H1 (cell line): ENCODE measurements at places on chromosomes 4 and X.

- H3K27me3 ChIP-seq = no peaks in the 10 kb centered on the region
- no peak overlapping the region for H3K4me3 ChIP-seq
- no peak overlapping the region for H3K27ac ChIP-seq
- no peak for DNase-seq
- no peaks in the 10 kb centered on the region for H3K4me1 ChIP-seq
- H3K36me3 ChIP-seq = no peaks in the 10 kb centered on the region
Observed at GRCh38 chr4:53734584-53735353, 143.5 kb upstream of the LNX1 start.

DNA sequence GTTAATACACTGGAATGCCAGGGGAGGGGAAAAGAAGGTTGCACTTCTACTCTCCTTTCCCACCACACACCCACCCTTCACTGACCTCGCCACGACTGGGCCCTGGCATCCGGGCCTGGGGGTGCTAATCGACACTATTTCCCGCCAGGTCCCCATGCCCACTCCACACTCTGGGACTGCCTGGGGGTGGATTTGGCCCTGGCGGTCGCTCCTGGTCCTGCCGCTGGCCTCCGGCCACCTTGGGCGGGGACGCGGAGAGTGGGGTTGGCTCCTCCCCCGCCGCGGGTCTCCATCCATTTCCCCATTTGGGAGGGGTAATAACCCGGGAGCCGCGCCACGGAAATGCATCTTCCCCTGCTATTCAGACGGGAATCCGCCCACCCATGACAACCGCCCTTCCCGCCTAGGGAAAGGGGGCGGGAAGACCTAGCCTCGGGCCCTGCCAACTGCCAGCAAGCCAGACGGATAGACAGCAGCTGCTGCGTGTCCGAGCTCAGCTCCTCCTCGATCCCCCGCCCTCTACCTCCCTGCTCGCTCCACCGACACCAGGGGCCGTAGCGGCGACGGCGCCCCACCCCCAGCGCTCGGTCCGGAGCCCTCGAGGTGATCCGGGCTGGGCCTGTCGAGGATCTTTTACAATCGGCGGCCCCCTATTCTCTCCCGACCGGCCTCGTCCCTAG is 78.1 kb downstream of the RLIM start:
- DNase-seq = peak; percentile 71
- H3K4me1 ChIP-seq = no peaks in the 10 kb centered on the region; the same call in 1 of the 2 replicates

- no peaks in the 10 kb centered on the region for H3K36me3 ChIP-seq
- no peak overlapping the region for H3K4me3 ChIP-seq
- H3K27ac ChIP-seq = no peak overlapping the region
- H3K27me3 ChIP-seq = no peaks in the 10 kb centered on the region
- no peaks in the 10 kb centered on the region for H3K4me1 ChIP-seq
Observed at GRCh38 chr4:17335371-17335770, 176.5 kb downstream of the QDPR start.

- DNase-seq = no peak
- no peaks in the 10 kb centered on the region for H3K4me1 ChIP-seq
- H3K4me3 ChIP-seq = no peak overlapping the region
- H3K27ac ChIP-seq = no peak overlapping the region
Observed at GRCh38 chr4:726235-726787, 20.7 kb downstream of the PCGF3 start.

GRCh38 chr4:42519803-42520417 is 122.6 kb downstream of the SHISA3 start:
- no peak overlapping the region for H3K4me3 ChIP-seq
- H3K27ac ChIP-seq = no peak overlapping the region
- peaks cover 4% of the 10 kb centered on the region; the same call in 1 of the 2 replicates for H3K27me3 ChIP-seq
- DNase-seq = peak; percentile 65
- H3K4me1 ChIP-seq = no peaks in the 10 kb centered on the region

GRCh38 chrX:16451334-16451733 is 198.6 kb upstream of the S100G start:
- H3K27ac ChIP-seq = no peak overlapping the region
- no peak for DNase-seq

GRCh38 chr4:67687636-67688035 is 13.3 kb downstream of the UBA6 start:
- no peak overlapping the region for H3K4me3 ChIP-seq
- no peaks in the 10 kb centered on the region for H3K27me3 ChIP-seq
- no peak overlapping the region for H3K27ac ChIP-seq
- H3K36me3 ChIP-seq = 0 out of 2 replicates have a peak, but pooled peaks cover 2% of the 10 kb centered on the region

- H3K36me3 ChIP-seq = no peaks in the 10 kb centered on the region
- H3K4me1 ChIP-seq = no peaks in the 10 kb centered on the region; the same call in 1 of the 2 replicates
- DNase-seq = no peak
- H3K27me3 ChIP-seq = no peaks in the 10 kb centered on the region
Observed at GRCh38 chrX:31228415-31228832, 156.6 kb upstream of the FTHL17 start.

- H3K4me3 ChIP-seq = no peak overlapping the region
- H3K27me3 ChIP-seq = no peaks in the 10 kb centered on the region
- H3K27ac ChIP-seq = no peak overlapping the region
- no peak for DNase-seq
- no peaks in the 10 kb centered on the region for H3K36me3 ChIP-seq
Observed at GRCh38 chr4:91916219-91916618, 387.5 kb upstream of the GRID2 start.

- H3K36me3 ChIP-seq = no peaks in the 10 kb centered on the region
- no peak overlapping the region for H3K27ac ChIP-seq
- H3K27me3 ChIP-seq = no peaks in the 10 kb centered on the region
- H3K4me3 ChIP-seq = no peak overlapping the region
- no peak for DNase-seq
Observed at GRCh38 chr4:10856271-10856782, 171.8 kb upstream of the CLNK start.

DNA sequence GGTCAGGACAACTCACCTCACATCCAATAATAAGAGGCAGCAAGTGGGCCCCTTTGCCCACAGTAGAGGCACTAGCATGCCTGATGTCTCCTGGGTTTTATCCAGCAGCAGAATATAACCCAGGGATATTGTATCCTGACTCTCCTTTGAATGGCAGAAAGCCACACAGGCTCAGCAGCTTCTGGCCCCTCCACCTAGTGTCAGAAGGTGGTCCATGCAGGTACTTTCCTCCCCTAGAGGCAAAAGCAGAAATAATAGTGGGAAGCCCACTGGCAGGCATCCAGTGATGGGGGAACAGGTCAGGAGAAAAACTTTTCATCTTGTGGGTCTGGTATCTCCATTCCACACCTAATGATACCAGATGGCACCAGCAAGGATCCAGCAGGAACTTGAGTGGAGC is 75.5 kb upstream of the IRS4 start:
- no peaks in the 10 kb centered on the region for H3K27me3 ChIP-seq
- H3K27ac ChIP-seq = no peak overlapping the region
- H3K36me3 ChIP-seq = no peaks in the 10 kb centered on the region
- no peak overlapping the region for H3K4me3 ChIP-seq

DNA sequence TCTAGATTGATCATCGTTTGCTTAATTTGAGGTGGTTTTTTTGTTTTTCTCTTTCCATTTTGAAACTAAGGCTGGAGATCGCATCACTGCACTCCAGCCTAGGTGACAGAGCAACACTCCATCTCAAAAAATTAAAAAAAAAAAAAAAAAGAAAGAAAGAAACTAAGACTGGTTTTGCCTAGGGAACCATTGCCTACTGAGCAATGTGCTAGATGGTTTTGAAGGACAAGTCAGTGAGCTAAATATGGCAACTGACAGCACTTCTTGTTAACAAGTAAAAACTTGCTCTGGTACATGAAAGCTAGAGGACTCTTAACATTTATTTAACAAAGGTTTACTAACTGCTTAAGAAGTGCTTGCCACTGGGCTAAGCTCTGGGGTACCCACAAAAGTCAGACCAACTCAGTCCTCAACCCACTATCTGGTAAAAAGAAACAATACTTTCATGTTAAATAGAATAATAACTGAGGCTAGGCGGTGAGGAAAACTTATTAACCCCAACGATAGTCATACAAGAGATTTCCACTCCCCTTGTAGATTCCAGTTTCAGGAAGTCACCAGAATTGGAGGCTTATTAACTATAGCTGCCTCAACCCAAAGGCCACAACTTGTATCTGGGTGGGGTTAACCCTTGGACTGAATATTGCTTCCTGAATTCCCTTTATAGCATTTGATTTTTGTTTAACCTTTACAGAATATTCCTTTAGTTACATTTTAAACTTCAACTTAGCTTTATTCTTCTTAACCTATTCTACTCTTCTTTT is 111.6 kb downstream of the FRYL start:
- H3K27ac ChIP-seq = no peak overlapping the region
- no peak for DNase-seq
- H3K4me3 ChIP-seq = no peak overlapping the region
- H3K36me3 ChIP-seq = no peaks in the 10 kb centered on the region

DNA sequence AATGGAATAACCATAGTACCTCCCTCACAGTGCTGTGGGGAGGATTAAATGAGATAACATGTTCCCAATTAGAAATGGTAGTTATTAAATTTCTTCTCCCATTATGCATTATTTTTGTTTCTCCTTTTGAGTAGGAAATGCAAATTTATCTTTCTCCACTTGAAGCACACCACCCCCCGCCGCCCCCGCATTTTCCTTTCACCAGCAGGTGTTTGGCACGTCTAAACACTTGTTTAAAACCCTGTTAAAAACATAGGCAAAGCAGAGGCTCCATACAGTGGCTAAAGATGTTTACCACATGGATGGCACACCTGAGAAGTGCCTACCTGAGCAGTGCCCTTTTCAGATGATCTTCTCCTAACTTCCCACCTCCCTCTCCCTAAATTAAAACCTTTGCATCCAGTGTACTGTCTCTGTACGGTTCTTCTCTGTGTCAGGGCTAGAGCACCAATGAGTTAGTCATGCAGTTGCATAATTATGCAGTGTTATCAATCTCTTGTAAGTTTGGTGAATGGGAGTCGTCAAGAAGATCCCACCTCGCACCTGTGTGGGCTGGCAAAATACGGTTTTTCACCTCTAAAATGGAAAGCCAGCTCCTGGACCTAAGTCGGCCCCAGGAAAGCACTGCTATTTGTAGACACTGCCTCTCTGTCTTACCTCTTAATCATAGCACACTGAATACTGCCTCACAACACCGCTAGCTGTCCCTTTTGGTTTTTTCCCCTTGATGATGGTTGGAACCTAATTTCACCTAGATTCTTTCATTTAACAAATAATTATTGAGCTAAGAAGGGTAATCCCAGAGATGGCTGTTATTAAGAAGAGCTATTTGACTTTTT is 122.0 kb downstream of the CT47B1 start:
- H3K27me3 ChIP-seq = no peaks in the 10 kb centered on the region
- H3K4me3 ChIP-seq = no peak overlapping the region
- H3K27ac ChIP-seq = no peak overlapping the region
- no peaks in the 10 kb centered on the region for H3K4me1 ChIP-seq
- H3K36me3 ChIP-seq = no peaks in the 10 kb centered on the region
- no peak for DNase-seq

GRCh38 chr4:38210396-38211114 is 250.4 kb downstream of the PTTG2 start:
- no peak overlapping the region for H3K4me3 ChIP-seq
- H3K4me1 ChIP-seq = peaks cover 5% of the 10 kb centered on the region
- H3K27me3 ChIP-seq = no peaks in the 10 kb centered on the region
- no peaks in the 10 kb centered on the region for H3K36me3 ChIP-seq
- H3K27ac ChIP-seq = no peak overlapping the region

- no peaks in the 10 kb centered on the region for H3K27me3 ChIP-seq
- no peak overlapping the region for H3K4me3 ChIP-seq
- no peak overlapping the region for H3K27ac ChIP-seq
Observed at GRCh38 chr4:18435781-18436180, 414.2 kb upstream of the LCORL start.

GRCh38 chr4:38615847-38616246 is 48.2 kb upstream of the KLF3 start:
- peaks cover under 1% of the 10 kb centered on the region; the same call in 1 of the 2 replicates for H3K4me1 ChIP-seq
- H3K27me3 ChIP-seq = no peaks in the 10 kb centered on the region
- no peaks in the 10 kb centered on the region for H3K36me3 ChIP-seq
- H3K4me3 ChIP-seq = no peak overlapping the region

DNA sequence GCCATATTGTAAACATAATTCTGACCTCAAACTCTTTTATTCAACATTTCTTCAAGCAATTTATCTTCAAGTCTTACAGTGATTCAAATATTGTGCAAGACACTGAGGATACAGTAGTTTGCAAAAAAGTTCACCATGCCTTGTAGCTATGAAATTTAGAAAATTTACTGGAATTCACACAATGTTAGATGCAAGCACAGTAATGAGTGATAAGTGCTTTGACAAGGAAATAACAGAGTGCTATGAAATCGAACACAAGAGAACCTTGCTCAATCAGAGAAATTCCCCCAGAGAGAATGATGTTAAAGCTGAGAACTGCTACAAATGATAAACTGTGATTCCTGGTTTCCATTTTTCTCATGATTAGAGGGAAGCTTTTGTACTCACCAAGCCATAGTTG is 952.9 kb downstream of the FAT4 start:
- DNase-seq = no peak
- H3K36me3 ChIP-seq = no peaks in the 10 kb centered on the region
- H3K4me1 ChIP-seq = no peaks in the 10 kb centered on the region
- H3K27ac ChIP-seq = no peak overlapping the region
- no peaks in the 10 kb centered on the region for H3K27me3 ChIP-seq

- H3K4me1 ChIP-seq = no peaks in the 10 kb centered on the region
Observed at GRCh38 chr4:70629469-70630090, 1.0 kb downstream of the ENAM start.

- H3K27ac ChIP-seq = no peak overlapping the region
- DNase-seq = no peak
- H3K27me3 ChIP-seq = no peaks in the 10 kb centered on the region
- H3K36me3 ChIP-seq = peaks cover 8% of the 10 kb centered on the region; the same call in 1 of the 2 replicates
Observed at GRCh38 chr4:84740057-84740456, 157.1 kb downstream of the CDS1 start.

GRCh38 chrX:103240155-103240554 is 14.8 kb downstream of the TCEAL8 start:
- H3K36me3 ChIP-seq = no peaks in the 10 kb centered on the region
- no peaks in the 10 kb centered on the region for H3K27me3 ChIP-seq
- no peaks in the 10 kb centered on the region for H3K4me1 ChIP-seq
- DNase-seq = no peak
- no peak overlapping the region for H3K27ac ChIP-seq

- no peaks in the 10 kb centered on the region for H3K27me3 ChIP-seq
- H3K27ac ChIP-seq = no peak overlapping the region
- no peaks in the 10 kb centered on the region for H3K4me1 ChIP-seq
- DNase-seq = no peak
- no peak overlapping the region for H3K4me3 ChIP-seq
- H3K36me3 ChIP-seq = no peaks in the 10 kb centered on the region
Observed at GRCh38 chr4:25007598-25007997, 23.1 kb downstream of the LGI2 start.

DNA sequence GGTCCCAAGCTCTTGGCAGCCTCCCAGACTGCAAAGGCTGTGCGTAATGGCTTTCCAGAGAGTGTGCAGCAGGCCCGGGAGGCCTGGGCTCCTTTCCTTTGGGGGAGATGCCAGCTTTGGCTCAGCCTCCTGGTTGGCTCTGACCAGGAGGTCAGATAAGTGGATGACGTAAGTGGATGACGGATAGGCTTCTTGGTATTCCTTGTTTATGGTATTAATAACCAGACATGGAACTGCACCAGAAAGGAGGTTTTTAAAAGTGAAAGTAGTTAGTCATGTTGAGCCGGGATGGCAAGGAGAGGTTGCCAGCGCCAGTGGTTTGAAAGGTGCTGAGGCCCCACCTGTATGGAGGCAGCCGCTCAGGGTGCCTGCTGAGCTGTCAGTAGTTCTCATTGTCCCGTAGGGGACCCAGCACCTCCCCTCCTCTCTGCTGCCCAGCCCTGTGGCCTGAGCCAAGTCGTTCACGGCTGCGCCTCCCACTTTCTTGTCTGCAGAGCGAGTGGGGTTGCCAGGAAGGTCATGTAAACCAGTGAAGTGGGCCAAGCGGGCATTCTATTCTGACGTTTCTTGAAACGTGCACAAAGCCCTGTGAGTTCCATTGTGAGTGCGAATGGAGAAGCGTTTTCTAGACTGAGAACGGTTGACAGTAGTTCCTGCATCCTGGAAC is 28.7 kb upstream of the STOX2 start:
- H3K27me3 ChIP-seq = no peaks in the 10 kb centered on the region; the same call in 1 of the 2 replicates
- no peak for DNase-seq
- H3K36me3 ChIP-seq = no peaks in the 10 kb centered on the region
- no peak overlapping the region for H3K4me3 ChIP-seq
- H3K4me1 ChIP-seq = peaks cover 5% of the 10 kb centered on the region
